Mesendoderm (in vitro differentiated cells): ENCODE measurements at places on chromosomes 6 and 20.

GRCh38 chr6:148307405-148307804, 35.2 kb upstream of the SASH1 start:
- peak; percentile 52 for DNase-seq

DNA sequence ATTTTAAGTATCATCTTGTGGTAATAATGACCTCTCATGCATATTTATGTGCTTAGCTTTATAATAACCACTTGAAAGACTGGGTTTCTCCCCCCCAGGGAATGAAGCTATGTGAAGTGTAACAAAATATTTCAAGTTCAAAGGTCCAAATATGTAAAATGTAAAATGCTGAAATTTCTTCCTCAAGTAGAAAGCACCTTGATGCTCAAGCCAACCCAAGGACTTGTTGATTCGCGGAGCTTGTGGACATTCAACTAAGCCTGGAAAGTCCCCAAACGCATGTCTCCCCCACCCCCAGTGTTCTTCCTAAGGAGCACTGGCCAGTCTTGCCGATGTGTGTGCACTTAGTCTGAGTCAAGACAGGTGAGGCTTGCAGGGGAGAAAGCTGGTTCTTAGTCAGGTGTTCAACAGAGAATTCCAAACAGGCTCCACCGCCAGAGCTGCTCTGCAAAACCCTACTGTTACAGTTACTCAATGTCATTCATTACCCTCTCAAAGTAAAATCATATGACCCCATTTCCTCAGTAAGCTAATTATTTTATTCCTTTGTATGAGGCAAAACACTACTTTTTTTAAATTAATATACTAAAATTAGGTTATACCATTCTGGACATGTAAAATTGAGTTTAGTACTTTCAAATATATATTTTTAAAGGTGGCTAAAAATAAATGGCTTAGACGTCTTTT, 46.9 kb upstream of the QKI start:
- no peak for DNase-seq

DNA sequence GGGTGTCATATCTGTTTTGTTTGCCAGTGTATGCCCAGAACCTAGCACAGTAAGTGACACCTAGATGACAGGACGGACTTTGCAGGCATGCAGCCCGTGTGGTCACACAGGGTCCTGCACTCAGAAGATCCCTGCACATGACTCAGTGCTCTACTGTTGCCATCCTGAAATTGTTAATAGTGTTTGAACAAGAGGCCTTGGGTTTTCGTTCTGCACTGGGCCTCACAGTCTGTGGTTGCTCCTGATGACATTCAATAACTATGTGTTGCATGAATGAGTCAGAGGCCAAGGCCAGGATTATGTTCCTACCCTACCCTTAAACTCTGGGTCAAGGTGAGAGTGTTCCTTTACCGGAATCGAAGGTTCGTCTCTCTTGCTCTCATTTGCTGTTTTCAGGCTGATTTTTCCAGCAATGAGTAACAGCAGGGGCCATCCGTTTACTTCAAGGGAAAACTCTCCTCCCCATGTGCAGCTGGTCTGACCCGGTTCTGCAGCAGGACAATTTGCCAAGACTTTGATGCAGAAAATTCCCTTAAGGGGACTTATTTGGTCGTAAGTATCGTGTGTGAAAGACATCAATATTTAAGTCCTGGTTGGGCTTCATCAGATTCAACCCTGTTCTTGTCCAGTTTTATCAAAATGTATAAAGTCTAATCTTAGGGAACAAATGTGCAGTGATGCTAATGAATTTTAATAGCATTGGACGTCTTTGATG, 13.0 kb upstream of the PFDN4 start:
- DNase-seq: no peak

- DNase-seq: peak; percentile 98
Observed at GRCh38 chr20:50642288-50642803, 49.0 kb downstream of the RIPOR3 start.

- no peak for DNase-seq
Observed at GRCh38 chr6:135854799-135855198, 3.3 kb downstream of the PDE7B start.

- DNase-seq: no peak
Observed at GRCh38 chr6:144820270-144820669, 535.1 kb downstream of the UTRN start.
